D341Med (cell line): ENCODE measurements at places on chromosomes 7 and 10.

DNA sequence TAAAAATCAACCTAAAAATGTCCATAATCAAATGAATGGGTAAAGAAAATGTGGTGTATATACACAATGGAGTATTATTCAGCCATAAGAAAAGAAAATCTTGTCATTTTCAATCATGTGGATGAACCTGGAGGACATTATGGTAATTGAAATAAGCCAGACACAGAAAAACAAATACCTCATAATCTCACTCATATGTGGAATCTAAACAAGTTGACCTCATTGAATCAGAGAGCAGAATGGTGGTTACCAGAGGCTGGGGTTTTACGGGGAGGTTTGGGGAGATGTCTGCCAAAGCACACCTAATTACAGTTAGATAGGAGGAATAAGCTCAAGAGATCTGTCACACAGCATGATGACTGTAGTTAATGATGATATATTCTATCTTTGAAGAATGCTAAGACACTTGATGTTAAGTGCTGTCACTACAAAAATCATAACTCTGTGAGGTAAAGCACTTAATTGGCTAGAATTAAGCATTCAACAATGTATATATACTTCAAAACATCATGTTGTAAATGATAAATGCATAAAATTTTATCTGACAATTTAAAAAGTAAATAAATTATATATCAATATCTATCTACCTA, 39.1 kb upstream of the TNPO3 start:
- no peak for DNase-seq

- DNase-seq = no peak
Observed at GRCh38 chr7:41122256-41122987, 580.5 kb downstream of the INHBA start.

DNA sequence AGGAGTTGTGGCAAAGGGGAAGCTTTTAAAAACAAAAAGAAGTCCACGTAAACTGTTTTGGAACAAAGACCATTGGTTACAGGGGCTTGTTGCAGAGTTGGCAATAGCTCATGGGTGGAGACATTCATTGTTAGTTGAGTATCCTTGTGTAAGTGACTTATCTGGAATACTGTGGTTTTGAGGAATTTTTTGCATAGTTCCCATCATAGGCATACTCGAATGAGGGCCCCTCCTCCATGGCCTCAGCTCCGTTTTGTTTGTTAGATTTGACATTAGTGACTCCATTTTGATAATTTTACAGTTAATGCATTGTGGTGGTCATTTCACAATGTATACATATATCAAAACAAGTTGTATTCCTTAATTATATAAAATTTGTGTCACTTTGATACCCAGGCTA, 12.8 kb upstream of the SMKR1 start:
- no peak for DNase-seq

DNA sequence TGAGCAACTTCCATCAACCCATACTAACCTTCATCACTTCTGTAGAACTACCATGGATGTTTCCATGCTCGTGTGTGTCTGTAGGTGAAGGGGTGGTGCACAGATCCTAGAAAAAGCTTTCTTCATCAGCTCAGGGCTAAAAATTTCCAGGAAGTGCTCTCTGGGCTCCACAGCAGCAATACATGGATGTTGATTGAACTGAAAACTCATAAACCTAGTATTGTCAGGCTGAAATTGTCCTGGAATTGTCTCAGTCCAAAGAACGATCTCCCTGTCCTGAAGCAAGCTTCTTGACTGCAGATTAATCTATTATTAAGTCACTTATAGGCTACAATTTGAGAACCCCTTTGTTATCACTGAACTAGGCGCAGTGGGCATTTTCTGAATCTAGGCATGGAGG, 39.8 kb downstream of the ENO4 start:
- no peak for DNase-seq

DNA sequence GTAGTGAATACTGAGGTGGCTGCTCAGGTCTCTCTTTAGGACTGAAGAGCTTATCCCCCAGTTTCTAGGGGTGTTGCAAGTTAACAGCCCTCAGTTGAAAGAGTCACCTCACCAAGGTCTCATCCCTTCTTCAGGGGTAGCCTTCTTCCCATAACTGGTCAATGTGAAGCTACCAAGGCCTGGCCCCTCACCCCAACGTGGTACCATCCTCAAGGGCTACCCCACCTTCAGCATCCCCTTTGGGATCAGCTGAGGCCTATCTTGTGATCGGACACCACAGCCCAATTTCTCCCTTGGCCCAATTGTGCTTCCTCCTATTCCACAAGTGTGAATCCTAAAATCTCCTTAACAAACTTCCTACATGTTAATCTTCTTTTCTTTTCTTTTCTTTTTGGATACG, 289.5 kb upstream of the MKLN1 start:
- DNase-seq = no peak

DNA sequence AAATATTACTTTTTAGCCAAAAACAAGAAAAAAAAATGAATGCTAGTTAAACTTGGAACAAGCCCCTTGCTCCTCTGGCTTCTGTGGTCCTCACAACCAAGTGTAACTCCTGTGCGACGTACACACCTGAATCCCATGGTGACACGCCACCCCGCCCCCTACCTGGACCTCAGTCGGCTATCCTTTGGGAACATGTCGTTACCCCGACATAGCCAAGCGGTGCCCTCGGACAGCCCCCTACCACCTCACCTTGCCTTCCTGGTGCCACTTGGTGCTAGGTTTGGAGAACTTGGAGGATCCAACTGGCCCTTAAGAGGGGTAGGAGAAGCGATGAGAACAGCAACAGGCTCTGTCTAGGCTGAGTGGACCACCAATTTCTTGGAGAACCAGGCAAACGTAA, 12.0 kb upstream of the SMARCD3 start:
- no peak for DNase-seq

GRCh38 chr7:47945261-47946015, 2.8 kb downstream of the PKD1L1 start:
- DNase-seq = peak; percentile 58

- DNase-seq = no peak
Observed at GRCh38 chr10:59606551-59606961, 103.1 kb downstream of the SLC16A9 start.

- no peak for DNase-seq
Observed at GRCh38 chr10:49177391-49178355, 10.5 kb downstream of the TMEM273 start.

GRCh38 chr10:34303022-34303421, 512.1 kb downstream of the PARD3 start:
- DNase-seq = no peak
